Stimulated activated naive CD8-positive, alpha-beta T cell treated with anti-CD3 and anti-CD28 coated beads, Interleukin-15, amount 100 ng/mL, for 72 hours (primary cell): ENCODE measurements at places on chromosomes 4 and X.

- DNase-seq = no peak
Observed at GRCh38 chrX:113828470-113828869, 755.4 kb upstream of the HTR2C start.

GRCh38 chr4:53196882-53197771, 168.7 kb downstream of the SCFD2 start:
- no peak for DNase-seq

DNA sequence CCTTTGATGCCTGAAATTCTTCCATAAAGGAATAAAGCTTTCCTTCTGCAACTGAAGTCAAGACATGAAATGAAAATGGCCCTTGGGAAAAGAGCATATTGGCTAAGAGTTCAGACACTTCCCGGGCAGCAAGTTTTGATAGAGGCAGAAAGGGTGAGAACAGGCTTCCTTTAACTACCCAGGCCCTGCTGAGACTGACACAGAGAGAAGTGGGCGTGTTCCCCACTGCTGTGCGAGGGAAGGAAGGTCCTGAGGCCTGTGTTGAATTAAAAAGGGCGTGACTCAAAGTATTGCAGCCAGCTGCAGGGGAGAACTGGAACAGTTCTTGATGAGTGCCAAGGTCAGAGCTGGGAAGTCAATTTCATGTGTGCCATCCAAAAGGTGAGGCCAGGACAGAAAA, 33.9 kb upstream of the ADGRG2 start:
- DNase-seq = no peak

DNA sequence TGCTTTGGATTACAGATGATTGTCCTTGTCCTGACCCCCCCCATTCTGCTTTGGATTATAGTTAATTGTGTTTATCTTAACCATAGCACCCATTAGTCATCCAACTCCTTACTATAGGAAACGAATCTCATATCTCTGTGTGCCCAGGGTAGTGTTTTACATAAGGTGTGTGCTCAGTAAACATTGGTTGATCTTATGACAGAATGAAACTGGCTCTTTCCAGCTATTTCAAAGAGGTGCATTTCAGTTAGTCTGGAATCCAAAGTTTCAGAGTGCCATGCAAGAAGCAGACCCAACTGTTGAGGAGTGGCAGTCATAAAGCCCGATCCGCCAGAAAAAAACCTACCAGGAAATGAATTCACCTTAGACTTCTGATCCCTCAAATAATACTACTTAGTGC, 14.7 kb downstream of the TRIM2 start:
- no peak for DNase-seq

DNA sequence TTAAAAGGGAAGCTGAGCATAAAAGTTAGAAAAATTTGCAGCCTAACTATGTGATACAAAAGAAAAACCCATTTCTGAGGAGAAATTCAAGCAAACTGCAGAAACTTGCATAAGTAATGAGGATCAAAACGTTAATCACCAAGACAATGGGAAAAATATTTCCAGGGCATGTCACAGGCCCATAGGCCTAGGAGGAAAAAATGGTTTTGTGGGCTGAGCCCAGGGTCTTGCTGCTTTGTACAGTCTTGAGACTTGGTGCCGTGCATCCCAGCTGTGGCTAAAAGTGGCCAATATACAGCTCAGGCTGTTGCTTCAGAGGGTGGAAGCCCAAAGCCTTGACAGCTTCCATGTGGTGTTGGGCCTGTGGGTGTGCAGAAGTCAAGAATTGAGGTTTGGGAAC, 37.7 kb upstream of the ADAMTS3 start:
- DNase-seq = no peak

DNA sequence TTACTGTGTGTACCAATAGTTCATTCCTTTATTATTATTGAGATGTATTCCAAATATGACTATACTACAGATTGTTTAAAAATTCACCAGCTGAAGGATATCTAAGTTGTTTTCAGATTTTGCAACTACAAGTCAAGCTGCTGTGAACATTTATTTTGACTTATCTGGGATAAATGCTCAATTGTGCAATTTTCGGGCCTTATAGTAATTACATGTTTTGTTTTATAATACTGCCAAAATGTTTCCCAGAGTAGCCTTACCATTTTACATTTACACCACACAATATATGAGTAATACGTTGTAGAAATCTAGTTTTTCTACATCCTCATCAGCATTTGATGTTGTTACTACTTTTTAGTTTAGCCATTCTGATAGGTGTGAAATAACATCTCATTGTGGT, 179.6 kb downstream of the ANTXR2 start:
- DNase-seq = no peak

GRCh38 chr4:117400039-117400835, 314.9 kb upstream of the TRAM1L1 start:
- DNase-seq = no peak

- no peak for DNase-seq
Observed at GRCh38 chrX:105821471-105822121, 743 bp upstream of the NRK start.

GRCh38 chr4:37503261-37503660, 182.9 kb downstream of the RELL1 start:
- no peak for DNase-seq

- DNase-seq = no peak
Observed at GRCh38 chr4:1021386-1022050, 10.1 kb downstream of the FGFRL1 start.

DNA sequence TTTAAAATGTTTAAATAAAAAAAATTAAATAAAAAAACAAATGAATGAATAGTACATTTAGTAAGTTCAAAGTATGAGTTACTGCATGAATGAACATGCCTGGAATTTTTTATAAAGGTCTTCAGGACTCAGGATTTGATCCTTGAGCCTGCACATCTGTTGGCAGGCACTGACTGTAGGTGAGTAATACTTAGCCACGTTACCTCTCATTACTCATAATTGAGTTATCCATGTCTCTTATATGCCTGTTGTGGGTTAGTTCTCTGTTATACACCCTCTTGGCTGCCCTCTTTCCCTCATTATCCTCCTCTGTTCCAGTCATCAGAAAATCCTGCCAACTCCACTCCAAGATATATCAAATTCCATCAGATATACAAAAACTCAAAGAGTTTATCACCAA, 276.0 kb downstream of the FBXW7 start:
- DNase-seq = no peak

- no peak for DNase-seq
Observed at GRCh38 chr4:169279108-169279507, 8.4 kb upstream of the SH3RF1 start.

GRCh38 chr4:54548831-54549460, 108.8 kb upstream of the KIT start:
- no peak for DNase-seq
